ENCODE measurements at places on chromosomes 5 and 9.

DNA sequence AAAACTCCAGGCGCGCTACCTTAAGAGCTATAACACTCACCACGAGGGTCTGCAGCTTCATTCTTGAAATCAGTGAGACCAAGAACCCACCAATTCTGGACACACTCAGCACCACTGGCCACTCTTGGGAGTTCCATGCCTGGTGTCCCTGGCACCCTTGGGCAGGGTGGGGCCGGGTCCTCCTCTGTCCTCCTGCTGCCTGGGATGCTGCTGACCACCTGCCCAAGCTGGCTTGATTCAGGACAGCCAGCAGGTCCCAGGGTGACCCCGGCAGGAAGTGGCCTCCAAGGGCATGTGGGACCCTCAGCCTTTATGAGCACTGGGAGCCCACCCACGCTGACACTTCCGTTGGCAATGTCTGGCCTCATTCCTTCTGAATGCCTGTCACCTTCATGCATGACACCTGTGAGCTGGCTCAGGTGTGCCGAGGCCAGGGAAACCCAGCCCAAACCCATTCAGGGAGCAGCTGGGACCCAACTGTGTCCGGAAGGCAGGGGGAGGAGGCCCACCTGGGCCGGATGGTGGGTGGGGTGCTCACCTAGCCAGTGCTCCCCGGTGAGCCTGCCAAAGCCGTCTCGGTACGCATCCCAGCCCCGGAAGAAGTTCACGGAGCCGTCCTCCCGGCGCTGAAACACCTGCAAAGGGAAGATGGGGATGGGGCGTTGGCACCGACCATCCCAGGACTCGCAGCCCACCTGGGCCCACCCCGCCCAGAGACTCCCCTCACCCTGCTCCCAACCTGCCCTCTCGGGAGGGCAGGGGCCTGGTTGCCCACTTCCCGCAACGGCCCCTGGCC, 14.8 kb upstream of the QRFP start:
- no peak for DNase-seq

DNA sequence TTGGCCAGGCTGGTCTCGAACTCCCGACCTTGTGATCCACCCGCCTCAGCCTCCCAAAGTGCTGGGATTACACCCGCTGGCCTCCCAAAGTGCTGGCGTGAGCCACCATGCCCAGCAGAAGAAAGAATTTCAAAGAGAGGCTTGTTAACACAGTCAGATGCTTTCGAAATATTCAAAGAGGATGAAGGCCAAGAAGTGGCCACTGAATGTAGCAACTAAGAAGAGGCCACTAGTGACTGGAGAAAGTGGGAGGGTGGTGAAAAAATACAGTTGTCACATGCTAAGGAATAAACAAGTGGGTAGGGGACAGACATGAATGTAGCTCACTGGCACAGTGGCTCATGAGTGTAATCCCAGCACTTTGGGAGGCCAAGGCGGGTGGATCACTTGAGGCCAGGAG, 13.0 kb upstream of the TPM2 start:
- no peak for DNase-seq

- no peak for DNase-seq
Measured at GRCh38 chr9:126778141-126778540, 26.7 kb upstream of the ZBTB43 start.

DNA sequence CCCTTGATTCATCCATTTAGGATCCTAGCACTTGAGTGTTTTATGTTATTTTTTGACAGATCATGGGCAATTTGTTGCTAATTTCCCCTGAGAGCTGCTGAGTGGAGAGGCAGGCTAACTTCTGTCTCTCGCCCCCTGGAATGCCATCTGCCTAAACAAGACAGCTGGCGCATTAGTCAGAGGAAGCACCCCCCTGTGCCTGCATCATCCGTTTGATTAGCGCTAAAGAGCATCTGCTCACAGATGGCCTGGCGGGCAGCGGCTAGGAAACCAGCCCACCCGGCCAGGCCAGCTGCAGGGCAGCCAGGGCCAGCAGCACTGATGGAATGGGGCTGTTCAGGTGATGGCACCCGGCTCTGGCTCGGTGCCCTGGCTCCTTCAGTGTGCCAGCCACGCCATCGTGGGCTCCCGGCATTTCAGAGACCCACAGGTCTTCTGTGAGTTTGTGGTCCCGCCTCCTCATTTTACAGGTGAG, 22.9 kb upstream of the ASS1 start:
- no peak for DNase-seq

- DNase-seq: no peak
Measured at GRCh38 chr9:91001146-91001611, 199.6 kb downstream of the SYK start.

GRCh38 chr9:133201424-133202144, 7.5 kb downstream of the OBP2B start:
- DNase-seq: no peak

DNA sequence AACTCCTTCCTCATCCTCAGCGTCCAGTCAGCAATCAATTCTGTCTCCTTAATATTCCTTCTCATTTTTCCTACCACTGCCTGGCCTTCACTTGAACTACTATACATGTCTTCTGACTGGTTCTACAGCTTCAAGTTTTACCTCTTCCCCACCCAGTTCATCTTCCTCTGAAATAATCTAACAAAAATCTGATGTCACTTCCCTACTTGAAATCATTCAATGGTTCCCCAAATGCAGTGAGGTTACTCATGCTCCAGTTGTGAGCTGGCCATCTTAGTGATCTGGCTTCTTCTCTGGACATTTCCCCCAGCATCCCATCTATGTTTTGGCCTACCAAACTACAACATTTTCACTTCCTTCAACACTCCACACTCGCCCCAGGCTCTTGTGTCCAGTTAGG, 14.9 kb upstream of the TMEM267 start:
- DNase-seq: no peak

DNA sequence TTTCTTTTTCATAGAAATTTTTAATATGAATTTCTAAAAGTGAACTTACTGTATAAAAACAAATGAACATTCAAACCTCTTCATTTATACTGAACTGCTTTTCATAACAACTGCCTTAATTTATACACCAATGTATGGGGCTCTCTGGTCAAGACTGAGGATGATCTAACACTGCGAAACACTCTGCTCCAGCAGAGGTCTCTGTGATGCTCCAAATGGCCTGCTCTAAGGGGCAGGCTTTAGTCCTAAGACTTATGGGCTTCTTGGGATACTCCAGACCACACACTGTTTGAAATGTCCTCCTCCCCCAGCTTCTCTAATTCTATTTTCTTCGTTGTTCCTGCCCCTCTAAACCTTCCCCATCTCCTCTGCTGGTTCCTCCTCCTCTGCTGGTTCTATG, 58.5 kb downstream of the LIFR start:
- DNase-seq: no peak

GRCh38 chr5:170880084-170880483, 18.3 kb downstream of the RANBP17 start:
- DNase-seq: no peak

- DNase-seq: no peak
Measured at GRCh38 chr5:136130581-136130980, 2.1 kb upstream of the SMAD5 start.

DNA sequence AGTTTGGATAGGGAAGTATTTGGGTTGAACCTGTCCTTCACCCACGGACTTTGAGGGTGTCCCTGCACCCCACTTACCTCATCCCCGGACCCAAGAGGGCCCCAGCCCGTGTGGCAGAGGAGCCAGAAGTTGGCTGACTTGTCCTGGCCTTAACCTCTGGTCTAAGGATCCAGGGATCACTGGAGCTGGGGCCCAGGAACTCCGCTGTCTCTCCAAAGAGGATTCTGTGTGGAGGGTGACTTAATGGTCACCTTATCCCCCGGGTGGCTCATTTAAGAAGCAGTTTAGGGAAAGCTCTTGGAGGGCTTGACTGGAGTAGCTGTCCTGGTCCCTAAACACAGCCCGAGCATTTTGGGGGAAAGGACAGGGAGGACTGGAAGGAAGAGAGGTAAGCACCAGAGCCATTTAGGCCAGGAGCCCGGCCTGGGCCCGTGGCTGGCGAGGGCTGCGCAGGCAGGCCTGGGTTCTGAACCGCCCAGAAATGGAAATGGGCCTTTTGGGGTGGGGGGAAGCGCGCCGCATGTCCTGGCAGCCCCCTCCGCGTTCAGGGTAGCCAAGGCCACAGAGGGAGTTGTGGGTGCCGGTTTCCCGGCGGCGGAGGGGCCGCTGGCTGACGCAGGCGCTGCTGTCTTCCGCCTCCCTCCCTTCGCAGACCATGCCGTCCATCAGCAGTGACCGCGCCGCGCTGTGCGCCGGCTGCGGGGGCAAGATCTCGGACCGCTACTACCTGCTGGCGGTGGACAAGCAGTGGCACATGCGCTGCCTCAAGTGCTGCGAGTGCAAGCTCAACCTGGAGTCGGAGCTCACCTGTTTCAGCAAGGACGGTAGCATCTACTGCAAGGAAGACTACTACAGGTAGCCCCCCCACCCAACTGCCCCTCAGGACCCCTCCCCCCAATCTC, 2.0 kb downstream of the LHX2 start:
- no peak for DNase-seq

- no peak for DNase-seq
Measured at GRCh38 chr9:107929443-107929842, 439.9 kb upstream of the KLF4 start.

GRCh38 chr9:107285286-107285685, 2.2 kb downstream of the RAD23B start:
- DNase-seq: no peak

DNA sequence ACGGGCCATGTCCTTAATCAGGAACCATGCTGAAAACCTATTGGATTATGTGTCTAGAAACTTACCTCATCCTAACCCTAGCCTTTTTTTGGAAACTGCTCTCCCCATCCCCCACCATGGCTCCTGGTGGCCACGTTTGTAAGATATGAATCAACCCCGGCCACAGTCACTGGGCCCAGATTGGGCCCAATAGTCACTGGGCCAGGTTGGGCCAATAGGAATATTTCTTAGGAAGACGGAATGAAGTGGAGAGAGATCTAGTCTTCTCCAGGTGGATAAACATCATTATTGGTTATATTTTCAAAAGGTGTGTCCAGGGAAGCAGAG, 468.7 kb downstream of the ARHGEF28 start:
- DNase-seq: no peak

GRCh38 chr5:139481122-139481533, 1.4 kb downstream of the STING1 start:
- DNase-seq: no peak

DNA sequence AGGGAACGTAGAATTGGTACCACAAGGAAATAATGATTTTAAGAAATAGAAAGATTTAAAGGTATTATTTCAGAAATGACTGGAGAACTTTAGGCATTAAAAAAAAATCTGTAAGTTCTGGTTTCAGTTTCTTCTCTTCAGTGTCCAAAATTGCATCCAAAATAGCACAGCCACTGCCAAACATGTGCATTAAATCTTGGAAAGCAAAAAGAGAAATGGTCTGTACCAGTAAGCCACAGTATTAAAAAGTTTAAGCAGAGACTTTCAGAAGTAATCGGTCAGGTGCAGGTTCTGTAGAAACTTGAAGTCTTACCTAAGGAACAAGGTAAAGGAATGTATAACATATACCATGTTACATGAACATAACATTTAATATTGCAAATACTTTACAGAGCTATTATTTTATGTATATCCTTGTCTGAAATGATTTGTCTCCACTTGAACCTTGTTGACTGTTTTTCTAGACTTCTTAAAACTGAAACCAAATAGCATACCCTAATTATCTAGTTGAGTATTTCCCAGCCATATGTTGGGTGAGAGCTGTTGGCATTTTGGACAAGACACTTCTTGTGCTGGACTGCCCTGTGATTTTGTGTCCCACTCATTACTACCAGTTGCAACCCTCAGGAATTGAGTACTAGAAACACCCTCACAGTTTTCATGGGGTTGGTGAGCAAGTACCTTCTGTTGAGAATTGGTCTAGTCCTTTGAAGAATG, 32.1 kb downstream of the NIPBL start:
- DNase-seq: no peak

GRCh38 chr9:137272241-137273094, 5.1 kb upstream of the TOR4A start:
- DNase-seq: no peak

GRCh38 chr5:127609011-127609410, 39.9 kb upstream of the CTXN3 start:
- no peak for DNase-seq

- no peak for DNase-seq
Measured at GRCh38 chr9:84145031-84145430, 164.4 kb downstream of the RMI1 start.

GRCh38 chr5:90398726-90399125, 10.8 kb downstream of the CETN3 start:
- no peak for DNase-seq

- DNase-seq: no peak
Measured at GRCh38 chr9:70409800-70410199, 4.7 kb downstream of the KLF9 start.

- no peak for DNase-seq
Measured at GRCh38 chr5:153827397-153827796, 211.3 kb downstream of the FAM114A2 start.

DNA sequence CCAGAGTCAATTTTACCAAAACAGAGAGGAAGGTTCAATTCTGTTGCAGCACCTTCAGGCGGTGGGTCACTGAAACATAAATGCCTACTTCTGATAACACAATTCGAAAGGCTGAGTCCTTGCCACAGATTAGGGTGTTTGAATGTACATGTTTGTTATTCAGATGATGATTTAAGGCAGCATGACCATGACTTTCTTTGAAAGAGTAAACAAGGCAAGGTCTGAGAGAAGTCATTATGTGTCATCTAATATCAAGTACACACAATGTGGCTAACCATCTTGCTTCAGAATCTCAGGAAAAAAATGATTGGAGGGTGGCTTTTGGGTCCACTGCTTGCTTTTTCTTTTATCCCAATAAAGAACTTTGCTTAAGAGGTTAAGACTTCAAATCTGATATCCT, 457.5 kb downstream of the TAF11L14 start:
- DNase-seq: no peak

- no peak for DNase-seq
Measured at GRCh38 chr5:147375151-147375550, 134.7 kb downstream of the DPYSL3 start.

DNA sequence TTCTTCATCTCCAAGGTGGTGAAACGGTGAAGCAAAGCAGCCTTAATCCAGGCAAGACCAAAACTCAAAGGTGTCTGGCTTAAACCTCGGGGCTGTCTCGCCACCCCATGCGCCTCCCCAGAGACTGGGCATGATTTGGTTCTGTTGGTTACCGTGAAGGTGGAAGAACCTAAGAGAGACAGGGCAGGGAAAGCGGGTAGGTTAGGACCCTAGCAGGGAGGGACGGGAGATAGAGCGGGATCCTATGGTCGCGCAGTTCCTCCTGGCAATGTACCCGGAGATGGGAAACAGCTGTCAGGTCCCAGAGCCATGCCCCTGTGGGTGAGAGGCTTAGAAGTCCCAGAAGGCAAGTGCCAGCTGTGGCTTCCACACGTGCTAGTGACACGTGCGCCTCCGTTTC, 418.3 kb upstream of the IRX1 start:
- DNase-seq: no peak
